ENCODE measurements at places on chromosomes 6 and 20. TPM values are rescaled to one million over a fixed set of nuclear protein-coding genes. Genes with fewer than 3 reads are reported as not detected.

DNA sequence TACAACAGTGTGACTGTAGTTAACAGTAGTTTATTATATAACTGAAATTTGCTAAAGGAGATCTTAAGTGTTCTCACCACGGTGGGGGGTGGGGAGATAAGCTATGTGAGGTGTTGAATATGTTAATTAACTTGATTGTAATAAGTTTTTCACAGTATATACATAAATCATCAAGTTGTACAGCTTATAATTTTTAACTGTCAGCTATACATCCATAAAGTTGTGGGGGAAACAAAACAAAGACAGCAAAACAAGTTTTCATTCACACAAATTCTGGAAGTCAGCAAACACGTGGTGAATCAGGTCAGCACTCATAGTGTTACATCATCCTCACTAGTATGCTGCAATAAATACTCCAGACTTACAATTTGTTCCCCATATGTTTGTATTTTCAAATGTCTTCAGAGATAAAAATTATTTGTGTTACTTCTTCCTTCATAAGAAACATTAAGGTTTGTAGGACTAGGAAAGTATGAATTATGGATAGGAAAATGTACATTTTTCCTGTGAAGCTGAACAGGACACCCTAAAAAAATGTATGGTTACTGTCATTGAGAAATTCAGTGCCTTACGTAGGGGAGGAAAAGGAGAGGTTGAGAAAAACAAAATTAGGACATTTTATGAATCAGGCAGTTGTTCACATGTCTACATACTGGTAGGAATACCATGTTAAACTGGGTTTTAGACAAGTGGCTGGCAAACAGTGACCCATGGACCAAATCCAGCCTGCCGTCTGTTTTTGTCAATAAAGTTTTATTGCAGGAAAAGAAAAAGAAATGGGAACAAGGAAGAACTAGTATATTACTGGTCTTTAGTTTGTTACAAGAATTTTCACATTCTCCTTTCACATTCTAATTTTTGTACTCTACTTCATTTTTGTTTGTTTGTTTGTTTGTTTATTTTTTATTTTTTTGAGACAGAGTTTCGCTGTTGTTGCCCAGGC, 6.0 kb downstream of the SUMO4 start:
- no peak overlapping the region for H3K27ac ChIP-seq
- peaks cover 7% of the 10 kb centered on the region for H3K36me3 ChIP-seq
- no peaks in the 10 kb centered on the region for H3K27me3 ChIP-seq
- H3K4me3 ChIP-seq, result no peak overlapping the region
- no peak for DNase-seq

The HTR1E gene
- total RNA-seq, result not detected

DNA sequence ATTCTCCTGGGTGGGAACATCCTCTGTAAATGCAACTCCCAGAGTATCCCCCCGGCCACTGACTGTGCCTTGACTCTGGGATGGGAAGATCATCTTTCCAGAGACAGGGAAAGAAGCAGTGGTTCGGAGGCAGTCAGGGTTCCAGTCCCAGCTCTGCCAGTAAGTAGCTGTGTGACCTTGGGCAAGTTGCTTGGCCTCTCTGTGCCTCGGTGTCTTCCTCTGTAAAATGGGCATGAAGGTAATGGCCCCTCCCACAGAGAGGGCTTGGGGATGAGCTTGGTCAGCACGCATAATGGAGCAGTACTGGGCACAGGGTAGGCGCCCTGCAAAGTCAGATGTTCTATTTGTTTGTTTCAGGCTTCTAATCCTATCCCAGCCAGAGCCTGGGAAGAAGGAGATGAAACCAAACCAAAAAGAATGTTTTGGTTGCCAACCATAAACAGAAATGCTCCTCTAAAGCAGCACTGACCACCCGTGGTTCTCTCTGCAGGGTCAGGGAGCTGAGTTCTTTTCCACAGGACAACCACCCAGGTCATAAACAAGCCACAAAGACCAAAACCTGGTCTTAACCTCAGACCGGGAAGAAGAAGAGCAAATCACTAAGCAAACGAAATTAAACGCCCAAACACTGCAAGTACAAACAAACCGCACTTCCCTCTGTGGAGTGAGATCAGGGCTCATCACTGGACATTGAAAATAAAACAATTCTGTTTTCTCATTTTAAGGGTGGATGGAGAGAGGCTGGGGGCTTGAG, 381.0 kb upstream of the SULF2 start:
- H3K4me1 ChIP-seq, result no peaks in the 10 kb centered on the region
- H3K27ac ChIP-seq, result no peak overlapping the region
- H3K4me3 ChIP-seq, result no peak overlapping the region
- H3K27me3 ChIP-seq, result no peaks in the 10 kb centered on the region
- H3K36me3 ChIP-seq, result no peaks in the 10 kb centered on the region

The CRISP3 gene
- total RNA-seq, result 0.55 TPM

- peaks cover 5% of the 10 kb centered on the region for H3K4me1 ChIP-seq
- no peak overlapping the region for H3K4me3 ChIP-seq
- H3K27me3 ChIP-seq, result no peaks in the 10 kb centered on the region
- no peak for DNase-seq
- H3K27ac ChIP-seq, result no peak overlapping the region
- H3K36me3 ChIP-seq, result no peaks in the 10 kb centered on the region
These were observed 52.2 kb upstream of the PRL start for GRCh38 chr6:22349051-22349450.

The PRR18 gene
- not detected for total RNA-seq

The MRPL14 gene
- 17.0 TPM for total RNA-seq

The CCN6 gene
- total RNA-seq, result not detected

GRCh38 chr6:15452182-15452941, 206.5 kb downstream of the JARID2 start:
- peaks cover 14% of the 10 kb centered on the region for H3K36me3 ChIP-seq
- no peak overlapping the region for H3K27ac ChIP-seq
- no peaks in the 10 kb centered on the region for H3K4me1 ChIP-seq
- H3K4me3 ChIP-seq, result no peak overlapping the region
- no peaks in the 10 kb centered on the region for H3K27me3 ChIP-seq

The SCP2D1 gene
- not detected for total RNA-seq

The FAM162B gene
- not detected for total RNA-seq

DNA sequence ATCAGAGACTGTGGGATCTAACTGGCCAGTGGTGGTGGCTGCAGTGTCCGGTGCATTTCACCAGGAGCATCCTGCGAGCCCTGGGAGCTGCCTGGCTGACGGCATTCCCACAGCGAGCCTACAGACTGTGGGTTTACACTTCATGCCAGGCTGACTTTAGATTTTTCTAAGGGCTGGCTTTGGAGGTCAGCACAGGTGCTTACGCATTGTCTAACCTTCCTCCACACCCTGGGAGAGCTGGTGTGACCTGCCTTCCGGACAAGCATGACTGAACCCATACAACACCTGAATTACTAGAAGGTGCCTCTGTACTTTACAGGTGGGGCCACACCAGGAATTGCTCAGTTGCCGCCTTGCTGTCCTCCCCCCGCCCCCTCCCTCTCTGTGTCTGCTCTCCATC, 96.2 kb downstream of the RREB1 start:
- H3K36me3 ChIP-seq, result peaks cover 49% of the 10 kb centered on the region
- no peaks in the 10 kb centered on the region for H3K27me3 ChIP-seq
- H3K4me1 ChIP-seq, result peaks cover 56% of the 10 kb centered on the region
- DNase-seq, result peak; percentile 48
- peak overlapping the region; percentile 16 for H3K27ac ChIP-seq

The LRRN4 gene
- total RNA-seq, result not detected

GRCh38 chr6:128672023-128672422, 151.6 kb upstream of the PTPRK start:
- H3K36me3 ChIP-seq, result no peaks in the 10 kb centered on the region
- H3K27ac ChIP-seq, result no peak overlapping the region
- DNase-seq, result no peak
- no peaks in the 10 kb centered on the region for H3K27me3 ChIP-seq

The MDFI gene
- total RNA-seq, result not detected

GRCh38 chr20:37984018-37984785, 49.1 kb downstream of the TTI1 start:
- DNase-seq, result peak; percentile 59
- no peak overlapping the region for H3K4me3 ChIP-seq
- peaks cover 35% of the 10 kb centered on the region for H3K4me1 ChIP-seq
- H3K27me3 ChIP-seq, result no peaks in the 10 kb centered on the region
